GM06990 (cell line): ENCODE measurements at places on chromosomes 2 and 18.

- DNase-seq: no peak
These were observed 25.9 kb downstream of the CD8A start for GRCh38 chr2:86764661-86765309.

- DNase-seq: no peak
These were observed 50.2 kb upstream of the LRP1B start for GRCh38 chr2:142180820-142181533.

GRCh38 chr18:69718912-69719547 lies 228.6 kb downstream of the CD226 start:
- no peak for DNase-seq

GRCh38 chr18:40874233-40874632 lies 1080.8 kb upstream of the PIK3C3 start:
- no peak for DNase-seq

GRCh38 chr18:47558110-47558750 lies 306.8 kb upstream of the SKOR2 start:
- DNase-seq: peak; percentile 7

GRCh38 chr2:46829231-46829995 lies 86.2 kb downstream of the MCFD2 start:
- DNase-seq: no peak

DNA sequence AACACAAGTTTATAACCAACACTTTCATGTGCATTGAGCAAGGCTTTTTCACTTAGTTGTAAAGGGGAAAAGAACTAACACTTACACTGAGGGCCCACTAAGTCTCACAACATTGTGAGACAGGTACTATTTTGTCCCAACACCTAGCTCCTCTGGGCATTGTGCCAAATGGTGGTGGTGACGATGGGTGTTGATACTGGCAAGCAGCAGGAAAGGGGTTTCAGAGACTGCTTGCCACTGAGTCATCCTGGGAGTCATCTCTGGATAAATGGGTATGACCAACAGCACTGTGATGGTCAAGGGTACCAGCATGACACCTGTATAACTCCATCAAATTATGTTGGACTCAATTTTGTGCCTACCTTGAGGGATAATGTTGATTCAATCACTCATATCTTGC lies 138.8 kb upstream of the ITGA6 start:
- DNase-seq: no peak

- DNase-seq: no peak
These were observed 162.2 kb upstream of the BOD1L2 start for GRCh38 chr18:56984731-56985130.

DNA sequence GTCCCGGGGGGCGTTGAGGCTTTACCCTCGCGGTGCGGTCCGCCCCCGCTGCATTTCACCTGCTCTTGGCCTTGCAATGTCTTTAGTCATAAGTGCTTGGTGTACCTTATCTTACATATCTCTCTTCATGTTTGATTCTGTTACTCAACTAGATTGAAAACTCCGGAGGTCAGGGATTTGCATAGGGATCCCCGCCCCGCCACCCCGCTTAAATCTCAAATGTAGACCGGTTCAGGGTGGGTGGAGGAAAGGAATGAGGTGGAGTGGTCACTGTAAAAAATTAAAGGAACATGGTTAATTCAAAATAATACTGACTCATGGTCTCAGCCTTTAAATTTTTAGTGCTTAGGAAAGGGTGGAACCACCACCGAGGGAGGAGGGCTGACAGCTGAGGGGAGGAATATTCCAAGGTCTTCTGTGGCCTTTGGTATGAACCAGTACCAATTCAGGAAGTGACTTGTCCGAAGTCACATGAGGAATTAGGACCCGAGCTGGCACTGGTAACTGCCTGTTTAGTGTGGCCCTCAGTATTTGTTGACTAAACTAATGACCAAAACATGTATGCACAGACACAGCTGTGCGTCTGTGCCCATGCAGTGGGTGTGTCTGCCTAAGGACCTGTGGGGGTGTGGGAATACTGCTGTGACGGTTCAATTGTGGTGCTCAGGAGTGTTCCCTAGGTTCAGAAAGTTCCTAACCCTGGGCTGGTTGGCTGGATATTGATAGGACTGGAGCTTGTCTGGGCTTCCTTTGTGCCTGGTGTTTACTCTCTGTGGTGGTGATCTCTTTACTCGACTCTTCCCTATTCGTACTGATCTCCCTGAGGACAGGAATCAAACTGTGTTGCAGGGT lies 1.0 kb downstream of the PLEKHB2 start:
- peak; percentile 61 for DNase-seq
